Dorsolateral prefrontal cortex (tissue), 122 donors: ENCODE measurements at places on chromosomes 6 and 20. TPM values are rescaled to one million over a fixed set of nuclear protein-coding genes. Genes with fewer than 3 reads are reported as not detected.

WFDC11 gene
- total RNA-seq: not detected

MATN4 gene
- not detected for total RNA-seq

CLPSL1 gene
- total RNA-seq: not detected

DYNLT2 gene
- 3.8 TPM for total RNA-seq

HTR1B gene
- 9.7 TPM for total RNA-seq

HSD17B8 gene
- total RNA-seq: 2.0 TPM

KIF3B gene
- 71.1 TPM for total RNA-seq

RFX6 gene
- not detected for total RNA-seq

HLA-DQB2 gene
- total RNA-seq: not detected

UBD gene
- total RNA-seq: not detected

ADGRF5 gene
- 17.9 TPM for total RNA-seq

GATA5 gene
- total RNA-seq: not detected

RCAN2 gene
- total RNA-seq: 64.0 TPM
